ACHN (cell line): ENCODE measurements at places on chromosomes 7 and 10.

DNA sequence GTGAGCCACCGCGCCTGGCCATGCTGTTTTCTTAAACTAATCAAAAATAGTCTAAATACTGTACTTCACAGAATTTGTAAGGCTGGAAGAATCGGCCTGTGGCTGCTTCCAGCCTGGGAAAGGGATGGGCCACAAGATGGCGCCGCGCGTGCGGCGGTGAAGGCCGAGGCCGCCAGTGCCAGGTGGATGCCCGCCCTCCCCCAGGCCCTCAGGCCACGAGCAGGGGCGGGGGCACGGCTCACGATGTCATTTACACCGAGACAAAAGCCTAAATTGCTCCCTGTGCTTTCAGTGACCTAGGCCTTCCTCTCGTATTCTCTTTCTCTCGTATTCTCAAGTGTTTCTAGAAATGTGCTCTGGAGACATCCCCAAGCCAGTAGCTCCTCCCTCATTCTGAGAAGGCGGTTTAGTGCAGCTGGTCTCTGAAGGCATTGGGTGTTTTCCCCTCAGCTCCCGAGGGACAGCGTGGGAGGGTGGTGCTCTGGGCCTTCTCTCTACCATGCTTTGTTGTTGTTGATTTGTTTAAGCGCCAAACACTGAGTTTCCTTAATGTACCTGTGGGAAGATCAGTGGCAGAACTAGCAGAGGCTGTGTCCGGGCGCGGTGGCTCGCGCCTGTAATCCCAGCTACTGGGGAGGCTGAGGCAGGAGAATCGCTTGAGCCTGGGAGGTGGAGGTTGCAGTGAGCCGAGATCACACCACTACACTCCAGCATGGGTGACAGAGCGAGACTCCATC is 68.4 kb downstream of the CDC123 start:
- DNase-seq: peak; percentile 70

GRCh38 chr10:47344996-47345870 is 2.9 kb upstream of the RBP3 start:
- no peak for DNase-seq

DNA sequence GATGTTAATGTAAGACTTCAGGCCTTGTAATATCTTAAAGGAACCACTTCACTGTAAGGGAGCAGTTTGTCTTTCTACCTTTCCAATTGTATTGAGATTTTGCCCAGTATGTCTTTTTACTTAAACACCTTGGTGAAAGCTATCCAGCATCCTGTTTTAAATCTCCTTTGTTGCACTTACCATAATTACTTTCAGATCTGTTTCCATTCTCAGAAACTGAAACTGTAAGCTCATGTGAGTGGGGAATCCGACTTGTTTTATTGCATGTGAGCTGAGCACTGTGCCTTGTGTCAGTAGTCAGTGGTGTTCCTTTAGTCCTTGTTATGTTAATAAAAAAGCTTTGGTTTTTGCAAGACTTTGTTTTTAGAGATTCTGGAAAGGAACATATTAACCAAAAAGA is 42.2 kb downstream of the BMPR1A start:
- DNase-seq: peak; percentile 21

GRCh38 chr7:107742678-107743566 is 1.0 kb upstream of the CBLL1 start:
- DNase-seq: no peak

GRCh38 chr10:128884496-128885072 is 582.5 kb upstream of the MGMT start:
- no peak for DNase-seq

DNA sequence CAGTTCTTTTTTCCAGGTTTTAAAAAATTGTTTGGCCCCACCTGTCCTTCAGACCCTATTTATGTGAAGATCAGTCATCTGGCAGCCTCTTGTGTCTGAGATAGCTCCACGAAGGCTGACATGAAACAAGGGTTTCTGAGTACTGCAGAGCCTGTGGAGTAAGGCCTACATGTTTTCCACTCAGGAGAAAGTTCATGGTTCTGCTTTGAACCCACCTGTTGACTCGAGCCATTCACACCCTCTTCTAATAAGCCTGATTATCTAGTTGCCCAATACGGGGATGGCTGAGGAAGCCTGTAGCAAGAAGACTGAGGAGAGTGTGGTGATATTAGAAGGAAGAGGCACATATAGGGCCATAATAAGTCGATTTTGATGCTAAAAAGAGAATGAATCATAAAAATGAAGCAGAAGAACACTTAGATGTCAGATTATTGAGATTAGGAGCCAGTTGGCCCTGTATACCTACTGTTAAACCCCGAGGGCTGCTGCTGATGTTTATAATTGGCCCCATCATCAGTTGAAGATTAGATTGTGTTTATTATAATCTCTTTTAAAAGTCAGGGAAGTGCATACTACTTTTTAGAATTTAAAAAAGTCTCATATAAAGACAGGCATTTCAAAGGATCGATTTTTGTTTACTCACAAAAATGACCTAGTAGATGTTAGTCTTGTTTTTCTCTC is 109.4 kb downstream of the CDK14 start:
- DNase-seq: no peak

DNA sequence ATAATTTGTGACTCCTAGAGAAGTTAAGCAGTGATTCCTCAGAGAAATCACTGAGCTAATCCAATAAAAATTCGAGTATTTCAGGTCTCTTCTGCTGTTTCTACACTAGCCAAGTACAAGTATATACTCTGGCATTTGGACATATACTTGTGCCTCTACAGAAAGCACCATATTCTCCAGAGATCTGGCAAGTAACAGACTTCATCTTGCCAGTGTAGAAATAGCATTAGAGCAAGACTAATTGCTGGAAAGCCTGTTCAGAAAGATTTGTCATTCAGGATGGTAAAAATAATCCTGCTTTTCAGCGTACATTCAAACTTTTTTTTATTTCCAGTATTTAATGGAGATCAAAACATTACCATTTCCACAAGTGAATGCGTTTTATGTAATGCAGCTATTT is 410.8 kb upstream of the ETV1 start:
- no peak for DNase-seq

- DNase-seq: peak; percentile 81
Observed at GRCh38 chr10:22427101-22427500, 81.8 kb downstream of the SPAG6 start.

DNA sequence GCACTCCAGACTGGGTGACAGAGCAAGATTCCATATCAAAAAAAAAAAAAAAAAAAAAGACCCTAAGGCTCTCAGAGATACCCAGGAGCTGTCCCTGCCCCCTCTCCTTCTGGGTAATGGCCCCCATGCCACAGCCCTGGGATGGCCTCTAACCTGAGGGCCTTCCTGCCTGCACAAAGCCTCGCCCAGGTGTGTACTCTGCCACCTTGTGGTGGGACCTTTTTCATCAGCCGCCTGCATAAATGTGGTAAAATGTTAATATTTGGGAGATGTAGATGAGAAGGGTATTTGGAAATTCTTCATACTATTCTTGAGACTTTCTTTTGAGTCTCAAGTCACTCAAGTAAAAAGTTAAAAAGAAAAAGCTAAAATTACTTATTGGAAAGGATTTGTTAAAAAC is 46.3 kb upstream of the RNF216 start:
- DNase-seq: peak; percentile 56

DNA sequence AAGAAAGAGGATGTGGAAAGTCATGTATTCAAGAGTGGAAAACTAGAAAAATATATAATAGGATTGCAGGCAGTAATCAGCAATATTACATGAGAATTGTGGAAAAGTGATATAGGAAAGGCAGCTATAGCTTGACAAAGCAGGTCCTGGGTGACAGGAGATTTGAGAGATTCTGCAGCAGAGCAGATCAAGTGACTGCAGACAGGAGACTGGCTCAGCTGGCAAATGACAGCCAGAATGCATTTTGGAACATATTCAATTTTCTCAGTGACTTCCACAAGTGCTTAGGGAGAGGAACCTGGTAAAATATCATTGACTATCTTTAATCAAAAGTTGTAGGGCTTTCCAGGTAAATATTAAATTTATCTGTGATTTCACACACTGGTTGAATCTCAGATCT is 260.5 kb upstream of the CACNA2D1 start:
- DNase-seq: no peak

DNA sequence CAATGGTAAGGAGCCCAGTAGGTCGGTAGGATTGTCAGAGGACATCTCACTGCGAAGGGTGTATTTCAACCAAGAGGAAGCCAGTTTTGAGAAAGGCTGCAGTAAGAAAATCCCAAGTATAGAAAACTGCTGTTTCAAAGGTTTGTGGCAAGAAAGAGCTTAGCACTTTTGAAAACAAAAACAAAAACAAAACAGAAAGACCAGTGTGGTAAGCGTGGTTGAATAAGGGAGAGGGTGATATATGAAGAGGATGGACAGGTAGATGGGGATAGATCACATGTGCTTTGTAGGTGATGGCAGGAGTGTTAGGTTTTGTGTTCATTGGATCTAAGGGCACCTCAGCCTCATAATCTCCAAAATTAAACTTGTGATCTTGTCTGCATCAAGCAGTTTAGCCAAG is 141.6 kb upstream of the WNT16 start:
- no peak for DNase-seq

DNA sequence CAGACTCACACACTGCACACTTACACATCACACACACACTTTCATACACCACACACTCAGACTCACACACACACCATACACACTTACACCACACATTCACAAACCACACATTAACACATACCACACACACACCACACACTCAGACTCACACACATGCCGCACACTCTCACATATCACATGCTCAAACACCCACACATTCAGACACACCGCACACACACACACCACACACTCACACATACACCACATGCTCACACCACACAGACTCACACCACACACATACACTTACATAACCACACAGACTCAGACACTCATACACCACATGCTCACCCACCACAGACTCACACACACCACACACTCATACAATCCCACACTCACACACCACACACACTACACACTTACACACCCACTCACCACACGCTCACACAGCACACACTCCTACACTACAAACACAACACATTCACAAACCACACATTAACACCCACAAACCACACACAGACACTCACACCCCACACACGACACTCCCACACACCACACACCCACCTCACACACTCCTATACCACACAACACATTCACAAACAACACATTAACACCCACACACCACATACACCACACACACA is 125.4 kb downstream of the EVX1 start:
- DNase-seq: no peak

GRCh38 chr7:101116898-101117297 is 10.0 kb upstream of the SERPINE1 start:
- DNase-seq: peak; percentile 81

- DNase-seq: peak; percentile 73
Observed at GRCh38 chr7:5625938-5626337, 155.5 kb downstream of the RNF216 start.

DNA sequence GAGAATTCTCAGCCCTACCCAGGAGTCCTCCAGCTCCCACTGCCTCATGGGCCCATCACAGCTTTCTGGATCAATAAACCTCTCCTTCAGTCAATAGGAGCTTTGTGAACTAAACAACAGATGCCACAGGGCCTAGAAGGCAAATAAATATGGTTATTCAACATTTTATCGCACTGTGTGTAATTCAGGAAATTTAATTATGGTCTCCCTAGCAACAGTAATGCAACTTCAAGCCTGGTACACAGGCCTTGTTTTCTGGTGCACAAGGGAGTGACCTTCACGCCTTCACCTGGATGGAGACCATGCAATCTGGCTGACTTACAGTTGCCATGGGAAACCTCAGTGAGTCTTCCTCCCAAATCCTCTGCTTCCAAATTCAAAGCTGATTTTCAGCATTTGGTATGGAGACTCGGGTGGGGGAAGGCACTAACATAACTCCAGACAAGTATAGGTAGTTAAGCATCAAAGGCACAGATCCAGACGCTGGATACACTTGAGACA is 441.0 kb upstream of the NPVF start:
- DNase-seq: no peak

- no peak for DNase-seq
Observed at GRCh38 chr10:25048450-25048849, 32.0 kb downstream of the THNSL1 start.

GRCh38 chr7:91717681-91718470 is 162.6 kb downstream of the MTERF1 start:
- no peak for DNase-seq

DNA sequence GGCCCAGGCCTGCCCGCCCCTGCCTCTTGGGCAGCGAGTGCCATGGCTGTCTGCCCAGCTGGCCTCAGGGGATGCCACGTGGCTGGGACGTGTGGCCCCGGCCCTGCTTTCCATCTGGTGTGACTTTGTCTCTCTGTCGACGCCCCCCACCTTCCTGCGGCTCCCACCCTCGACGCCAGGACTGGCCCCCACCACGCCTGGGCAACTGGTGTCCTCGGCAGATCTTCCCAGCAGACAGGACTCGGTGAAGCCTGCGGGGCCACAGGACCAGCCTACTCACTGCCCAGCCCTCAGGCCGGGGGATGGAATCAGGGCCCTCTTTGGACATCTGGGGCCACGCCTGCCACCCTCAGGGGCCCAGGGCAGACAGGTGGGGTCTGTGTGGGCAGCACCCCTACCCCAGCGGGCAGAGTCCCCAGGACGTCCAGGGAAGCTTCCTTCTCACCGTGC is 55.1 kb downstream of the UNCX start:
- no peak for DNase-seq

DNA sequence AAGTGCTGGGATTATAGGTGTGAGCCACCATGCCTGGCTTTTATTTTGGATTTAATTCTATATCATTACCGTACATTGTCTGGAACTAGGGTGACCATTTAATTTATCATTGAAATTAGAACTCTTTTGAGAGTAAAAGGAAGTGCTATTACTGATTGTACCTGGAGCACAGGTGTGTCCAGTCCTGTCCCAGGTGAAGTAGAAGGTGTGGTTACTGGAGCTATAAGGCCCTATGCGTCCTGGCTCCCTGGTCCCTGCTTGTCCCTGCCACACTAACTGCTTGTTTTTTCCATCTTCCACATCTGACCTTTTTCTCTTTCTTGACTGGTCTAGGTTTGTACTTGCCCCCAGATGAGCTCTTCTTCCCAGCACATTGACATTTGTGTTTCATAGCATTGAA is 147.0 kb downstream of the PPP1R9A start:
- no peak for DNase-seq

GRCh38 chr7:134740376-134740775 is 39.1 kb upstream of the CALD1 start:
- DNase-seq: no peak

- no peak for DNase-seq
Observed at GRCh38 chr10:32182476-32182875, 126.3 kb upstream of the KIF5B start.

DNA sequence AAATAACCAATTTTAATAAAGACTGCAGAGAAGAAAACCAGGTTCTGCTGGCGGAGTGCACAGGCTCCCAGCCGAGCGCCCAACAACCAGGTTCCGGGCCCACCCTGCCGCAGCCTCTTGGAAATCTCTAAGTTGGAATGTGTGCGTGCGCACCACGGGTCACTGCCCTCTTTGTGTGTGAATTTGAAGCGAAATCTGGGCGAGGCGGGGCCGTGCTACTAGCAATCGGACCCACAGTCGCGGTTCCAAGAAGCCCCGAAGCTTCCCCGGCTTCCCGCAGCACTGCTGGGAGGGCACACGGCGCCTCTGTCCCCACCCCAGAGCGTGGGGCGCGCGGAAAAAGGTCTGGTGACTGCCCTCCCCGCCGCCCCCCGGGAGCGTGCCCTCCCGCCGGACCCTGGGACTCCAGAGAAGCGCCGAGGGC is 666 bp upstream of the MAP3K8 start:
- DNase-seq: peak; percentile 69
